Activated effector memory CD4-positive, alpha-beta T cell treated with anti-CD3 and anti-CD28 coated beads, Interleukin-2, amount 50 U/mL, for 16 hours (primary cell): ENCODE measurements at places on chromosomes 2 and 18.

GRCh38 chr2:189543367-189543766 is 37.2 kb downstream of the SLC40A1 start:
- no peak for DNase-seq

DNA sequence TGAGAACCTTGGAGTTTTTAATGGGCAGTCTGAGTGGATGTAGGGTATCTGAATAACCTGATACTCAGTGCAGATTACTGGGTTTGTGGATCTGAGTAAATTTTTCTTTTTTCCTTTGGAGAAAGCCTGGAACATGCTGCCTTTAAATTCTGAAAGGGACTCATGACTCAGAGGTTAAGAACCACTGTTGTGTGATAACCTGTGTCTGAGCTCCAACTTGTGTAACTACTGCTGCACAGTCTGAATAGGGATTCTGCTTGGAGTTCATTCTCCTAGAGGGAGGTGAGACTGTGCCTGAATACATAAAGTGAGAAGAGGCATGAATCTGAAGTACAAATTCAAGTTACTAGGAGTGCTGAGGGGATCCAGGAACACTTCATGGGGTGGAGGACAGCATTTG is 36.2 kb downstream of the KDM3A start:
- no peak for DNase-seq

- no peak for DNase-seq
Observed at GRCh38 chr2:164696634-164697033, 75.4 kb upstream of the GRB14 start.

DNA sequence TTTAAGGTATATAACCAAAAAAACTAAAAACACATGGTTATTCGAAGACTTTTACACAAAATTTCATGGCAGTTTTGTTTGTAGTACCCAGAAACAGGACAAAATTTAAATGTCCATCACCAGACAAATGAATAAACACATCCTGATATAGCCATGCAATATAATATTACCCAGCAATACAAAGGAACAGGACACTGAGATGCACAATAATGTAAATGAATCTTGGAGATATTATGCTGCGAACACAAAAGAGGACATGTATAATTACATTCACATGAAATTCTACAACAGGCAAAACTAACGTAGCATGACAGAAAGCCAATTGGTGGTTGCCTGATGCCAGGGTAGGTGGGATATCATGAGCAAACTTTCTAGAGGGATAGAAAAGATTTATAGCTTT is 92.4 kb upstream of the OTX1 start:
- DNase-seq = no peak

DNA sequence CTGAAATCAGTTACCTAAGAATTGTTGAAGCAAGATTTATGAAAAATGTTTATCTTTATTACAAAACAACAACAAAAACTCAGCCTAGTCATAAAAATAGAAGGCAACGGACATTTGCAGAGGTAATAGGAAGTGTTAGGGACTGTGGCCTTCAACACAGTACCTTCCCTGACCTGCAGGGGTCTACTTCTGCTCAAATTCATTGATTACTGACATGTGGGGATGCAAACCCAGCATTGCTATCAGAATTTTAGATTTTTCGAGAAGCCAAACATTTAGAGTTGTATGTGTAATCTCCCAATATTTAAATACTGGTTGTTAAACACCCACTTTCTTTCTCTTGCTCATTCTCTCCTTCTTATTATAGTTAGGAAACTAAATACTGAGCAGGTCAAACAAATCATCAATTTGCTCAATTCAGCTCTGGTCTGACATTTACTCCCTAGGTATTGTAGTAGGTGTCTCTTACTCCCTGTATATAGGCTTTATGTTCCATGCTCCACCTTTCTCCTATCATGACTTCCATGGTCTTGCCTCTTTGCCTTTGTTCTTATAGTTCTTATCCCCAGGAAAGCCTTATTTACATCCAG is 198.5 kb downstream of the UBE2E3 start:
- peak; percentile 64 for DNase-seq

DNA sequence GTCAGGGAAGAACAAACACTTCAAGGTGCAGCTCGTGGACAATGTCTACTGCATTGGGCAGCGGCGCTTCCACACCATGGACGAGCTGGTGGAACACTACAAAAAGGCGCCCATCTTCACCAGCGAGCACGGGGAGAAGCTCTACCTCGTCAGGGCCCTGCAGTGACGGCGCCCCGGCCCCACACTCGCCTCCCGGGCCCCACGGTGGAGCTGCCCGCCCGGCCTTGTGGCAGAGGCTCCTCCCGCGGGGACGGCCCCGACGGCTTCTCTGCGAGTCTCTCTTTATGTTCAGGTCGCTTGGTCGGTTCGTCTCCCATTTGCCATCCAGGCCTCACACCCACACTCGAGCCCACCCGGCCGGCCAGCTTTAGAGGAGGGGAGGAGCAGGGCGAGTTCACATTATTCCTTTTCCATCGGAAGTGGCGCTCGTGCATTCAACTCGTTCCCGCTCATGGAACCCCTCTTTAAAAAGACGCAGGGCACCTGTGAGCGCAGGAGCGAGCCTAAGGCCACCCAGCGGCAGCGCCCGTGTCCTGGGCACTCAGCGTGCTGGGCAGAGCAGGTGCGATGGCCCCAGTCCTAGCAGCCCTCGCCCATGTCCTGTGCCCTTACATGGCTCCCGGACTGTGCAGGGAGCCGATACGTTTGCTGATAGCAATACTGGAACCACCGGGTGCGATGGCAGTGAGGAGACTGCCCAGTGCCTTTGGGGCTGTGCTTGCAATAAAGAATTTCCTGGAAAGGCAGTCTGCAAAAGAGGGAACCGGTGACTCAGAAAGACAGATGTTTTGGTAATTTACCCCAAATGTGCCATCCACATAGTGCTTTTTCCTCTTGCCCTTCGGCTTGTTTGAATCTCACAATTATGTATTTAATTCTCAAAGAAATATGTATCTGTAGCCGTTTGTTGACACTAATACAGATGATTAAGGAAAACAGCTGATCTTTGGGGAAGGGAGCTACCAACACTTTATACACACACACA is 148.6 kb downstream of the NCK2 start:
- DNase-seq = no peak

- DNase-seq = no peak
Observed at GRCh38 chr2:15939854-15940660, at the start of gene MYCN. Gene MYCN (plus strand): TSS chr2:15940550. CDS start chr2:15942065, 1,515 bp downstream.

DNA sequence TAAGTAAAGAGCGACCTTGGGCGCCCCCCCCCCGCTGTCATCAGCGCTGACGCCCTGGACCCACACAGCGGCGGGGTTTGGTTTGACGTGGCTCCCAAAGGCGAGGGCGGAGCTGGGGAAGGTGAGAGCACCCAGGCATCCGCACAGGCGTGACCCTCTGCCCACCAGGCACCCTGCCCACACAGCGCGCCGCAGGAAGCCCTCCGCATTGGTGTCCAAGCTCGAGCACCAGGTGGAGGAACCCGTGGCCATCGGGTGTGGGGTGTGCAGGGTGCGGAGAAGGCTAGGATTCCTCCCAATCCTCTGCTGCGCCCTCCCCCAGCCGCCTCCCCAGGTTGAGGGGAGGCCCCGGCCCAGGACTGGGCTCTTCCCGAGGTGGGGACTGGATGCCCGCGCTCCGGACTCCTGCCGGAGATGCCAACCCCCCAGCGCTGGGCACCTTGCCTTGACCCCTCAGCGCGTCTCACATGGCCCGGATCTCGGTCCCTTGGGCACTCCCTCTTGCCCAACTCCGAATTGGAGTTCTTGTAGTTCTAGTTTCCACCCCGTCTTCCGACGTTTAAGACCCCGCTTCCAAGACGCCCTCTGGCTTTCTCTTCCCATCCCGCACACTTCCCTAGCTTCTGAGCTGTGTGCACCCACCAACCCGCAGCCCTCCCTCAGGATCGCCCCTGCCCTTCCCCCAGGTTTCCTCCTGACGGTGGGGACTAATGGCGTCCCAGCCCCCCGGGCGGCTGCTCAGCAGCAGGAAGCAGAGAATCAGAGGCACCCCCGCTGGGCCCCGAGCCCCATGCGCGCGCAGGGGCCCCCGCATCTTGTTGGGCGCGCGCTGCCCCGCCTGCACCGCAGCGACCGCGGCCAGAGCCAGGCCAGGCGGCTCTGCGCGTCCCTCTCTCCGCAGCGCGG is 25.9 kb upstream of the RESP18 start:
- DNase-seq = no peak

DNA sequence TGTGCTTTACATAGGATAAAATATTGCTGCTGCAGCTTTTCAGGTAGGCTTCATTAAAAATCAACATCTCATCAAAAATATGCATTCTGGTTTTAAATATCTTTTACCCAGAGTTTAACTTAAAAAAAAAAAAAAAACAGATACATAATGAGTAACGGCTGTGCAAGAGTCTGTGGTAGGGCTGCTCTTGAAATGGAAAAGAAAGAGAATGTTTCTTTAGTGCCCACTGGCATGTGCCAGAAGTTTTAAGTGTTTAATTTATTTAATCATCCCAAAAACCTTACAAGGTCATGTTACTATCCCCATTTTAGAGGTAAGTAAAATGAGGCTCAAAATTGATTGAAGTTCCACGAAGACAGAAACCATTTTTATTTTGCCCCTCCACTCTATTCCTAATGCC is 92.1 kb downstream of the SLC8A1 start:
- no peak for DNase-seq

DNA sequence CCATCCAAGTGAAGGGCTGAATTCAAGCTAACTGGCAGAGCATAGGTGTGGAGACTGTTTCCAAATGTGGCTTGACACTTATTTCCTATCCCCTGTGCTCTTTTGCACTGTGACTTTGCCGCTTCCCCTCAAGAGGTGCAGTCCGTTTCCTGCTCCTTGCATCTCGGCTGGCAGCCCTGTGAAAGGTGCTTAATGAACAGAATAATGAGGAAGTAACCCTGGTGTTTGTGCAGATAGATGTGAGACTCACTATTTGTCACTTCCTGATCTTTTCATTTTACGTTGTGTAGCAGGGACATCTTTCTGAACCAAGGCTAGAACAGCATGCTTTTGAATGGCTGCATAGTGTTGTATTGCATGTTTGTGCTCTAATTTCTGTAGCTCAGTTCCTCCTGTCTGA is 60.8 kb downstream of the CEP192 start:
- DNase-seq = no peak

GRCh38 chr2:67213270-67213670 is 183.9 kb upstream of the ETAA1 start:
- DNase-seq = no peak

DNA sequence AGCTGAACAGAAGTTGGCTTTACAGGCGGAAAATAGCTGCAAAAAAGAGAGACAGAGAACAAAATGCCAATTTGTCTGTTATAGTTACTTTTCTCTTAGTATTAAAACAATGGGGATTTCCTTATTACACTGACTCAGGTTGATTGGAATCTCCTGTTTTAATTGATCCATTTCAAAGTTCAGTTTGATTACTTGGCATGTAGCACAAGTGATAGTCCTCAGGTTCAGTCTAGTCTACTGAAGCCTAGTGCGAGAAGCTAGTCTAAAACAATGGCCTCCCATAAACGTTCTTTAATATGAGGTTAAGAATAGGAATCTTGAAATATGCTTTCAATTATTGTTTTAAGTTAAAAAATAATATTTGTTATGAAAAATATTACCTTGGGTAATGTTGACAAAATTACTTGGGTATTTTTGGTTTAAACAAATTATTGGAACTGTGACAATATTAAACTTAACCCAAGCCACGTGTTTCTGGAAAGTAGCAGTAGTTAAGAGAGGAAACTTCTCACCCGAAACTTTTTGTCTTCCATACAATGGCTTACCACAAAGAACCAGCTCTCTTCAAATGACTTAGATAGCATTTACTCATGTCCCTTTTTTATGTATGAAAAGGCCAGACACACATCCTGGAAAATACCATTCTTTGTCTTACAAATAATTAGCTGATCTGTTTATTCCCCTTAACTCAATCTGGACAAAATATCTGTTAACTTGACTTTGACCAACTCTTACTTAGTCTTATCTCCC is 1326.2 kb upstream of the TMEFF2 start:
- no peak for DNase-seq

DNA sequence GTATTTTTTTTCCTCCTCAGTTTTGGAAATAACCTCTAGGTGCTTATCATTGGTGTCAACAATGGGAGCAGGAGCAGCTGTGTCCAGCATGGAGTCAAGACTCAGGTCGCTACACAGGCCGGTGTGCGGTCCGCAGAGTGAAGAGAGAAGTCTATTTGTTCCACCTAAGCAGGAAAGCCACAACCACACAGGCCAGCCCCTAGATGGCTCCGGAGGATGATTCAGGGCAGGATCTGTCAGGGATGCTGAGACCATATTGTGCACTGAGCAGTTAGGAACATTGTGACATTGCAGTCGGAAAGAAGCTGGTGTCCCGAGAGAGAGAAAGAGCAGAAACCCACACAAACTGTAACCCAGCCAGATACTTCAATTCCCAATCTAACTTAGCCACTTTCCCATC is 136.9 kb downstream of the GAREM1 start:
- no peak for DNase-seq

DNA sequence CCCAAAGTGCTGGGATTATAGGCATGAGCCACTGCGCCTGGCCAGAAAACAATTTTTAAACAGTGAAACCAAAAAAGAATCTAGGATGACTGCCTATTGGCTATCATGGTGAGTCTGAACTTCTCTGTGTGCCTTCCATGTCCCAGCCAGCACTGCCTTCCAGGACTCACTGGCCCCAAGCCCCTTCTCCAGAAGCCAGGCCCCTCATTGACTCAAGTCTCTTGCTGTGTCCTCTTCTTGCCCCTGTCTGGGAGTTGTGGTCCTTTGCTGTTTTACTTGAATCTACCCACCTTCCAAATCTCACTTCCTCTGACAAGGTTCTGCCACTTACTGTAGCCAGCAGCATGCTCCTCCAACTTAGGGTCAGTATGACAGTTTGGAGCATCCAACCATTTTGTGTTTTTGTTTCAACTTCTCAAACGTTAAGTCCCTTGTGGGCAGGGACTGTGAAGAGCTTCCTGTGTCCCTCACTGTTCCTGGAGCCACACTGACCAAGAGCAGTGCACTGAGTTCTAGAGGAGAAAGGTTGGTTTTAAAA is 41.7 kb downstream of the ST3GAL5 start:
- DNase-seq = no peak

DNA sequence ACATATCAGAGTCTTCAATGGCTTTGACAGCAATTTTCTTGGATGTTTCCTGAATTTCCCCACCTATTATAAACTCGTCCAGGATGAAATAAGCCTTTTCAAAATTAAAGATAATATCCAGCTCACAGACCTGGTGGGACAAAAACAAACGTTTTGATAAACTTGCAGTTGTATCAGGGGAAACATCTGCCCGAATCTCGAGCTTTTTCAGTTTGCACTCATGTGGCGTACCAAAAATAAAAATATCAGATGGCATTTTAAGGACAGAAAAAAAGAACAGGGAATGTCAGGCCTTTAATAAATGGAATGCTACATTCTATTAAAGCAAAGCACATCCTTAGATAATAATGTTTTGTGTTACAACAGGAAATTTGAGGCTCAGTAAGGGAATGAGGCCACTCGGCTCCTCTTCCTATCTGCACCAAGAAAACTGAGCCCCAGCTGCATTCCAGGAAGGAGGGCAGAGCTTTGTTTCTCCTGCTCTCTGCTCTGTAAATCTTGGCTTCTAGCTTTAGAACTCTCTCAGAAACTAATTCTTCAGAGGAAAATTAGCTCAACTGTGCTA is 72.1 kb downstream of the AP1S3 start:
- DNase-seq = no peak

DNA sequence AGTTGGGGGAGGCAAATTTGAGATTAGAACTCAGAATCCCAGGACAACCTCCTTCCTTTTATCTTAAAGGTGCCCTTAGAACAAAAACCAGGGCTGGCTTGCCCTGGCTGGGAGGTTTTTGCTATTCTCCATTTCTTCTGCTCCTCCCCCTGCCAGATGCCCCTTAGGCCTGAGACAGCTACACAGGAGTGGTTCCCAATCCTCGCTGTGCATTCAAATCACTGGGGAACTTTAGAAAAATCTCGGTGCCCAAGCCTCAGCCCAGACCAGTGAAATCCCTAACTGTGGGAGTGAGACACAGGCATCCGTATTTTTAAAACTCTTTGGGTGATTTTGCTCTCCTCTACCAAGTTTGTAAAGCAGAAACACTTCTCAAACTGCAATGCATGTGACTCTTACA is 38.8 kb downstream of the LBH start:
- DNase-seq = no peak
